SJCRH30 (cell line): ENCODE measurements at places on chromosomes 1 and 21.

DNA sequence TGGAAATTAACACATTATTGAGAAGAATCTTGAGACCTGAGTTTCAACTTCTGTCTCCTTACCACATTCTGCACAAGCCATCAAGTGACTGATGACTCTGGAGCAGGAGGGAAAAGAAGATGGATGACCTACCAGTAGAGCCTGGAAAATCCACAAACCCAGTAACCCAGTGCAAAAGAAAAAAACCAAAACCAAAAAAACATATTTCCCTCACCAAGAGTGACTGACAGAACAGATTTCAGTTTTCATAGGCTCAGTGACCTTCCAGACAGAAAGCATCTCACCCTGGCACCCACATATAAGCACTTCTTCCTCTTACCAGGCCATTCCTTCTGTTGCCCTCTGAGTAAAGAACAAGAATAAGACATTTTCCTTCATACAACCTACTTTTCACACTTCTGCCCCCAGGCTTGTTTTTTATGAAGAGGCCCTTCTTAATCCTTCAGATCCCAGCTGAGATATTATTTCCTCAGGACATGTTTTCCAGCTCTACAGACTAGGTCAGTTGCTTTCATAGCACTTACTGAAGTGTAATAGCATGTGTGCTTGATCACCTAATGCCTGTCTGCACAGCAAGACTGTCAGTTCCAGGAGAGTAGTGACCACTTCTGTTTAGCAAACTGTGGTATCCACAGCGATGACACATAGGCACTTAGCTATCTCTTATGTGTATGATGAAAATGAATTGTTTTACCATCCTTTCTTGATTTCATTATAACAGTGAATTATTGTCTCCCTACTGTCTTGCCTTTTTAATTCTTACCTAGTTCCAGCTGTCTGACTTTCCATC, 4.0 kb downstream of the TSACC start:
- H3K4me3 ChIP-seq = no peak overlapping the region
- H3K4me1 ChIP-seq = no peaks in the 10 kb centered on the region
- peaks cover 4% of the 10 kb centered on the region for H3K27me3 ChIP-seq
- no peak overlapping the region for H3K27ac ChIP-seq
- no peak for DNase-seq

DNA sequence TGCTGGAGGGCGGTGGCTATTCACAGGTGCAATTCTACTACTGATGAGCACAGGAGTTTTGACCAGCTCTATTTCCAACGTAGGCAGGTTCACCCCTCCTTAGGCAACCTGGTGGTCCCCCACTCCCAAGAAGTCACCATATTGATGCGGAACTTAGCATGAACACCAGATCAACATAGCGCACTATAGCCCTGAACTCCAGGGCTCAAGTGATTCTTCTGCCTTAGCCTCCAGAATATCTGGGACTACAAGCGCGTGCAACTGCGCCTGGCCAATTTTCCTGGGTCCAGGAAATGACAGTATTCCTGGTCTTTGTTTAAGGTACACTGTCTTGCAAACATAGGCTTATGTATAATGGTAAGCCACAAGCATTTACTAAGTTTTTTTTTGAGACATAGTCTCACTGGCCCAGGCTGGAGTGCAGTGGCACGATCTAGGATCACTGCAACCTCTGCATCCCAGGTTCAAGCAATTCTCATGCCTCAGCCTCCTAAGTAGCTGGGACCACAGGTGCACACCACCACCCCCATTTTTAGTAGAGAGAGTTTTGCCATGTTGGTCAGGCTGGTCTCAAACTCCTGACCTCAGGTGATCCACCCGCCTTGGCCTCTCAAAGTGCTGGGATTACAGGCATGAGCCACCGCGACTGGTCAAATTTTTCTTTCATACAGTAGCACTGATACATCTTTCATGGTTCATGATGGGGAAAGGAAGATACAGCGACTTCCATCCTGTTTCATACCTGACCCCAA, 12.6 kb downstream of the MCL1 start:
- H3K4me1 ChIP-seq = peaks cover 43% of the 10 kb centered on the region
- no peak overlapping the region for H3K4me3 ChIP-seq
- no peaks in the 10 kb centered on the region for H3K27me3 ChIP-seq
- H3K27ac ChIP-seq = peak overlapping the region; percentile 92
- H3K36me3 ChIP-seq = no peaks in the 10 kb centered on the region
- no peak for DNase-seq

DNA sequence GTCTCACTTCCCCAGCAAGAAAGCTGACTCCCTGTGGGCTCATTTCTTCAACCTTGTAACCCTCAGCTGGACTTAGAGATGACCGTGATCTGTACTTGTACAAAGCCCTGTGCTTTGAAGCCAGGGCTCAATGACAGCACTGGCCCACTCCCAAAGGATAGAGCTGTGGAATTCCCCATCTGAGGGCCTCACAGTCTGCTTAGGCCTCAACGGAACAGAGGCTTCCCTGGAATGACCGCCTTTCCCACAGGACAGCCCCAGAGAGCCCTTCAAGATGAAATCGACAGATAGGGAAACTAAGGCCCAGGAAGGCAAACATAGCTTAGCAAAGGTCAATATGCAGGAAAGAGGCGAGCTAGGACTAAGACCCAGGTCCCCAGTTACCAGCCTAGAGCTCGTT, 11.5 kb downstream of the SLC9A1 start:
- H3K27ac ChIP-seq = no peak overlapping the region
- H3K36me3 ChIP-seq = no peaks in the 10 kb centered on the region; the same call in none of the 2 replicates
- DNase-seq = no peak
- no peak overlapping the region for H3K4me3 ChIP-seq
- no peaks in the 10 kb centered on the region for H3K27me3 ChIP-seq

DNA sequence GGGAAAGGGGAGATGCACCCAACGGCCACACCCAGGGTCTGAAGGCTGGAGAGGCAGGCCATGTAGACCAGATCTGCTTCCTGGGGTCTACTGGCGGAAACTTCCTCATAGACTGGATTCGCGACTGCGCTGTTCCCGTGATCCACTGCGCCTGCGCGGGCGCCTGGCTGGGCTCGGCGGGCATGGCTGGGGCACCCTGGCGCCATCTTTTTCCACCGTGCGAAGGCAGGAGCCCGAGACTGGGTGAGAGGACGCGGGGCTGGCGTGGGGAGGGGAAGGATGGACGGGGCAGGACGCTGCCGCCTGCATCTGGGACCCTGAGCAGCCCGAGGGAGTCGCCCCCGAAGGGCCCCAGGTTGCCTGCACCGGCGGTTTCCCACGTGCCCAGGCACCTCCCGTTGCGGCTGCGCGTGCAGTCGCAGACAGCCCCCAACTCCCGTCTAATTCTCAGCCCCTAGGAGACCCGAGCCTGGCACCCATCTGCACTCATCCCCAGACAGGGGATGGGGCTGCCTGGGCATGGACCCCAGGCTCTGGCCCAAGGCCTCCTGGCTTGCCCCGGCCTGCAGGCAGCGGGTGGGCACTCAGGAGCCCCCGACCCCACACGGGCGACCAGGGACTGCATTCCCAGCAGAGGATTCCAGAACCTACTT, 12.4 kb upstream of the FAM3B start:
- no peaks in the 10 kb centered on the region for H3K36me3 ChIP-seq
- no peaks in the 10 kb centered on the region for H3K4me1 ChIP-seq
- H3K27me3 ChIP-seq = no peaks in the 10 kb centered on the region; the same call in 1 of the 2 replicates
- no peak for DNase-seq
- H3K4me3 ChIP-seq = no peak overlapping the region

DNA sequence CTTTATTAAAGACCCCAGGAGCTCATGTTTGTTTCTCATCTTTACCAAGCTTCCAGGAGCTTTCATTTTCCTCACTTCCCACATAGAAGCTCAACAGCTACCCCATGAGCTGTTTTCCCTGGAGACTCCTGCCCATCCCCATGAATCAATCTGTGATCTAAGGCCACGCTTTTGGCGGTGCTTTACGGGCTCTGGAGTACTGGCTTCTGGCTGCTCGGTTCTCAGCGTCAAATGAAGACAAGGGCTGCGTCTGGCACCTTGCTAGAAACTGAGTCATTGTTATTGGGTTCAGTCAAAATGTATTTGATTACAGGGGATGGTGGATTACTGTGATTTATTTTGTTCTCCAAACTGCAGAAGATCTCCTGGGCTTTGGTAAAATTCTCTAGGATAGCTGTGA, 39.9 kb downstream of the ACP6 start:
- no peaks in the 10 kb centered on the region for H3K4me1 ChIP-seq
- no peak for DNase-seq
- H3K36me3 ChIP-seq = no peaks in the 10 kb centered on the region
- no peak overlapping the region for H3K4me3 ChIP-seq
- H3K27me3 ChIP-seq = no peaks in the 10 kb centered on the region

GRCh38 chr1:158003406-158003800, 10.0 kb downstream of the KIRREL1 start:
- H3K27me3 ChIP-seq = no peaks in the 10 kb centered on the region
- DNase-seq = no peak
- no peak overlapping the region for H3K4me3 ChIP-seq
- H3K36me3 ChIP-seq = no peaks in the 10 kb centered on the region
- peaks cover 29% of the 10 kb centered on the region for H3K4me1 ChIP-seq
- H3K27ac ChIP-seq = peak overlapping the region; percentile 88

GRCh38 chr1:161722406-161722805, 1.1 kb downstream of the FCRLB start:
- H3K36me3 ChIP-seq = no peaks in the 10 kb centered on the region
- no peaks in the 10 kb centered on the region for H3K27me3 ChIP-seq
- no peak overlapping the region for H3K4me3 ChIP-seq
- H3K4me1 ChIP-seq = peaks cover 4% of the 10 kb centered on the region; the same call in 1 of the 2 replicates
- no peak overlapping the region for H3K27ac ChIP-seq

GRCh38 chr1:186175588-186175987, 199.5 kb downstream of the TPR start:
- H3K27ac ChIP-seq = no peak overlapping the region
- peaks cover 9% of the 10 kb centered on the region for H3K4me1 ChIP-seq
- no peak overlapping the region for H3K4me3 ChIP-seq
- no peaks in the 10 kb centered on the region for H3K27me3 ChIP-seq
- DNase-seq = no peak
- H3K36me3 ChIP-seq = peaks cover 5% of the 10 kb centered on the region; the same call in 1 of the 2 replicates

DNA sequence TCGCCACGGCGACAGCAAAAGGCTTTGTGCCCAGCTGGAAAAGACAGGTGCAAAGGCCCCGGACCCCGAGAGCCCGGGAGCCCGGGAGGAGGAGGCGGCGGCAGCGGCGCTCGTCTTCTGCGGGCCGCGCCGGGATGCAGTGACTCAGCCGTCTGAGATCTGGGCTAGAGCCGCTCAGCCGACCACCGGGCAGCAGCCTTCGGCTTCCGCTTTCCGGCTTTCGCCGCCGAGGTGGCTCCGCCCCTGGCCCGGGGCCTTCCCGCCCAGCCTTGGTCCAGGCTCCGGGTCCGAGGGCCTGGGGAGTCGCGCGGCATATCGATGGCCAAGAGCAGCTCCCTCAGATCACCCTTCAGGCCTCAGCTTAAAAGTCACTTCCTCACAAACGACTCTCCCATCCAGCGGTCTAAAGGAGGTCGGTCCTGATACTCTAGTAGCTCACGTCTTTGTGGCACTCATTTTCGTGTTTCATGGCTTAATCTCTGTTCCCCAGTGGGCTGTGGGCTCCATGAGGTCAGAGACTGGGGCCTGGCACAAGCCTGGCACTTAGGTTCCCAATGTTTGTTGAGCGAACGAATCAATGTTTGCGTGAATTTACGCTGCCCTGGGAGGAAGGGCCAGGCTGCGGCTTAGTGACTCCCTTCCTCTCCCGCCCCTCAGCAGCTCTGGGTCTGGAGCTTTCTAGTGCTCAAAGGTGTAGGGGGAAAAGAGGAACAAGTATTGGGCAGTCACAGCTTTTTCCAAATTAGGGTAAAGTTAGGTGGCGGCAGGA, at the start of gene PHTF1:
PHTF1 (minus strand) TSS at position 154 of the 769 bp plus-strand sequence. CDS start 783 bp downstream, outside the sequence.
- peaks cover 11% of the 10 kb centered on the region for H3K36me3 ChIP-seq
- H3K27ac ChIP-seq = peak within 1 kb of the TSS; percentile 91
- H3K27me3 ChIP-seq = no peaks in the 10 kb centered on the region
- H3K4me3 ChIP-seq = peak within 1 kb of the TSS; percentile 93

GRCh38 chr1:168598892-168599291, 22.5 kb downstream of the XCL1 start:
- no peaks in the 10 kb centered on the region for H3K36me3 ChIP-seq
- H3K4me3 ChIP-seq = no peak overlapping the region
- H3K4me1 ChIP-seq = no peaks in the 10 kb centered on the region
- DNase-seq = no peak
- H3K27ac ChIP-seq = no peak overlapping the region

- H3K4me3 ChIP-seq = no peak overlapping the region
- H3K4me1 ChIP-seq = peaks cover 17% of the 10 kb centered on the region
- no peak for DNase-seq
- no peaks in the 10 kb centered on the region for H3K27me3 ChIP-seq
- H3K36me3 ChIP-seq = no peaks in the 10 kb centered on the region
Observed at GRCh38 chr1:230818367-230818766, 50.0 kb downstream of the C1orf198 start.

DNA sequence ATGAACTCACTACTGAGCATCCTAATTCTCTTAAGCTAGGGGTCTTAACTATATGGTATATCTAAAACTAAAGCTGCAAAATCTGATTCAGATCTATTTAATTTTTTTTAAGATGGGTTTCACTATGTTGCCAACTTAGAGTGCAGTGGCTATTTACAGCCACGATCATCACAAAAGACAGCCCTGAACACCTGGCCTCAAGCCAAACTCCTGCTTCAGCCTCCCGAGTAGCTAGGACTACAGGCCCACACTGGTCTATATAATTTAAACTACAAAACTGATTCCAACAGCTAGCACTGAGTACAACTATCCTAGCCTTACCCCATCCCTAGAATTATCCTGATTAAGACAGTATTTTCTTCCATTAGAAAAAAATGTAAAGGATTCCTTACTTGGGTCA, 37.1 kb downstream of the EIF4G3 start:
- H3K27ac ChIP-seq = no peak overlapping the region
- peaks cover 39% of the 10 kb centered on the region for H3K36me3 ChIP-seq
- H3K27me3 ChIP-seq = no peaks in the 10 kb centered on the region
- H3K4me3 ChIP-seq = no peak overlapping the region

- no peak for DNase-seq
- H3K4me1 ChIP-seq = no peaks in the 10 kb centered on the region
- H3K36me3 ChIP-seq = no peaks in the 10 kb centered on the region
- no peak overlapping the region for H3K4me3 ChIP-seq
- no peaks in the 10 kb centered on the region for H3K27me3 ChIP-seq
Observed at GRCh38 chr1:71630073-71630472, 549.2 kb upstream of the ZRANB2 start.

GRCh38 chr1:15155191-15155590, 1.6 kb downstream of the TMEM51 start:
- H3K4me1 ChIP-seq = peaks cover 18% of the 10 kb centered on the region
- no peaks in the 10 kb centered on the region for H3K27me3 ChIP-seq
- no peak overlapping the region for H3K27ac ChIP-seq
- DNase-seq = no peak
- H3K4me3 ChIP-seq = no peak overlapping the region
